ENCODE measurements at places on chromosomes 16 and 17.

DNA sequence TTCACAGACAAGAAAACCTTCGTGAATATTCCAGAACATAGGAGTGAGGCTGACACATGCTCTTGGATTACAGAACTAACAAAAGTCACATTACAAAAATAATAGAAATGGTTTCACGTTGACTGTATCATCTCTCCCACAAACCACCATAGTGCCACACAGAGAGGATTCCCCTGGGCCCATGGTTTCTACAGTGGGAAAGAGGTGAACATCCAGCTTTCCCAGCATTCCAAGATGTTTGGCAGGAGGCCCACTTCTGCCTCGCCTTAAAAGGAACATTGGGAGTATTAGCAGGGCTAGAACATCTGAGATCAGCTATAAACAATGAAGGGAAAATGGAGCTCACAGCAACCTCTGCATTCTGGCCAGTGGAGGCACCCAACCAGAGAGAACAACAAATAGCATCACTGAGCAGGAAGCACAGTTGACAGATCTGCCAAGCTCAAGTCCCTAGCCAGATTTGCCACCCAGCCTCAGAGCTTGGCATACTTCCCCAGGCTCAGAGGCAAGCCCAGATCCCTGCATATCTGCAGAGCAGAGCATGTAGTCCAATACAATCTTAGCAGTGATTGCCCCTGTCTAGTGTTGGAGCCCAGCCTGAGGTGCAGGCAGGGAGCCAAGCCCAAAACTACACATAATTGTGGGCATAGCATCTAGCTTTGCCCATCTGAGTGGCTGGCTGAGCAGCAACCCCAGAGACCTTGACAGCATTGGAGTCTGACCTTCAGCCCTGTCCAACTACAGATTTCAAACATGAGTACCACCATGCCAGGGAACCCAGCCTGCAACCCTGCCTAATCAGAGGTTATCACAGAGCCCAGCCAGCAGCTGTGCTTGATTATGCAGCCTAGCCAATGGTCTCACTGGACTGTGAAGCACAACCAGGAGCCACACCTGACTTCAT, 260.4 kb downstream of the CEP112 start:
- no peak for DNase-seq

GRCh38 chr16:54588026-54588425, 301.4 kb upstream of the IRX3 start:
- DNase-seq: no peak

DNA sequence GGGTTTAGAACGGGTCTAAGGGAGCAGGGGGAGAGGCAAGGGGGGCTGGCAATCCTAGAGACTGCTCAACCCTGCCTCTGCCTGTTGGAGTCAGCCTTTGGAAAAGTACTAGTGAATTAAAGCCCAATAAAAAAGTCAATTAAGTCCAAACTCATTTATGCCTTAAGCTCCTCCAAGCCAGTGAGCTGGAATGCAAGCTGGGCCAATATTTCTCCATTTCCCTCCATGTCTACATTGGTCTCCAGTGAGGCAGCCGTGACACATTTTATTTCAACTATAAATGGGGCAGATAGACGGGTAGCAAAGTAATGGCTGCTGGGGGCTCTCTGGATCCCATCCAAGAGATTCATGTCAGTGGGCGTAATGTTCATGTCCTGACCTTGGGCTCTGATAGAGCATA, 144.0 kb downstream of the SPACA3 start:
- DNase-seq: no peak

DNA sequence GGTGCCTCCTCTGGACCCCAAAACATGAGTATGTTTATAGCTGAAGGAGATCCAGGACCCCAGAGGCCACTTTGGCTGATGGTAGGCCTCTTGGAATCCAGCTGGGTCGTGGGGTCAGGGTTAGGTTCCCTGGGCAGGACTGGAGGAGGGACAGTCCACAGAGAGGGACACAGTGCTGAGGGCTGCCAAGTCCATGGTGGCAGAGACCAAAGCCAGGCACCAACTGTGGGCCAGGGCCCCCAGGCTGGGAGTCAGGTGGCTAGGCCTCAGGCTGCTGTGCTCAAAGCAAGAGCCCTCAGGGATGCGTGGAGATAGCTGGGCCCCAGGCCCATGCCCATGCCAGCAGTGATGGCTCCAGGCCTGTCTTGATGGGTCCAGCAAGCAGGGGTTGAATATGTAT, 44.1 kb downstream of the RAB11FIP4 start:
- no peak for DNase-seq

DNA sequence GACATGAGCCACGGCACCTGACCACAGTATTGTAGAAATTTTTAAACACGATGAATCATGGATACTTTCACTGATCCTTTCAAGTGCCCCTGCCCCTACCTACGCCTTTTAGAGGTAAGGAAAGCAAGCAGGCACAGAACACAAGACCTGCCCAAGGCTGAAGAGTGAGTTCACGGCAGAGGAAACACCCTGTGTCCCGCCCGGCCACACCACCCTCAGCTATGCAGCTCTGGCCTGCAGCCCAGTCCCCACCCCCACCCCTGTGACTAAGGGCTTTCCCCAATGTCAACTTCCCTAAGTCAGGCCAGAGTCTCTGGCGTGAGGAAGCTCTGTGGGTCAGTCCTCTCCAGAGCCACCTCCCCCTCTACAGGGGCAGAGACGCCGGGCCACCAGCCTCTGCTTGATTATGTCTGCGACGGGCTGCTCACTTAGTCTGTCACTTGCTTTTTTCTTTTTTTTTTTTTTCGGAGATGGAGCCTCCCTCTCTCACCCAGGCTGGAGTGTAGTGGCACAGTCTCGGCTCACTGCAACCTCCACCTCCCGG, 8.4 kb downstream of the SLC16A5 start:
- no peak for DNase-seq

- DNase-seq: no peak
Observed at GRCh38 chr16:66603537-66604375, 748 bp upstream of the CMTM3 start.

GRCh38 chr16:58462997-58463941, 36.7 kb upstream of the NDRG4 start:
- DNase-seq: no peak

- no peak for DNase-seq
Observed at GRCh38 chr17:35811759-35812158, 2.5 kb downstream of the TAF15 start.

GRCh38 chr17:43734376-43734775, 24.2 kb downstream of the SOST start:
- no peak for DNase-seq

DNA sequence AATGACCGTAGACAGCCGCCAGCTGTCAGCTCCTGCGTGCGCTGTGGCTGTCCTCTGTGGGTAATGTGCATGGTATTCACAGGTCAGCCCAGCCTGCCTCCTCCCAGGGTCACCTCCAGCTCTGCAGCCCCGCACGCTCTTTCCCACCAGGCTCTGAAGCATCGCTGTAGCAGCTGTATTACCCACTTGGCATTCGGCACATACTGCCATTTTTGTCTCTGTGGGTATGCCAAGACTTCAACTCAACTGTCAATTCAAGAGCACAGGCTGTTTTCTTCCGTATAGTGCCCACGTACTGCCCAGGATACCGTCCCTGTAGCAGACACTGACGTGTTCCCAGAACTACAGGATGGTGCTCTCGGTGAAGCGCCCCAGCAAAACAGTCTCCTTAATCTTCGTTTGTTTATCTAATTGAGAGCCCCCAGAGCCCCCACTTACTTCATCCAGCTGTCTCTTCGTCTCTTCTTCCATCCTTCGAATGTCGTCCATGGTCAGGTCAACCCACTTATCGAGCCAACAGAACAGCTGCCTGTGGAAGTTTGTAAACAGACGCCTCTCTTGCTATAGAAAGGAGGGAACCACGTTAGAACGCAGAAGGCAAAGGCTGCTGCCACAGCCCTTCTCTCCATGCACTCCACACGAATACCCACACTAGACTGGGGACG, 17.4 kb upstream of the INPP5K start:
- DNase-seq: no peak

GRCh38 chr17:7328840-7329373, at the start of gene NEURL4:
Gene NEURL4, minus strand, starts transcription at chr17:7329335. Its CDS starts 23 bp downstream, at chr17:7329312.
- DNase-seq: no peak

Measured in amygdala (tissue), 56 donors.